ENCODE measurements at places on chromosomes 6 and 20.

DNA sequence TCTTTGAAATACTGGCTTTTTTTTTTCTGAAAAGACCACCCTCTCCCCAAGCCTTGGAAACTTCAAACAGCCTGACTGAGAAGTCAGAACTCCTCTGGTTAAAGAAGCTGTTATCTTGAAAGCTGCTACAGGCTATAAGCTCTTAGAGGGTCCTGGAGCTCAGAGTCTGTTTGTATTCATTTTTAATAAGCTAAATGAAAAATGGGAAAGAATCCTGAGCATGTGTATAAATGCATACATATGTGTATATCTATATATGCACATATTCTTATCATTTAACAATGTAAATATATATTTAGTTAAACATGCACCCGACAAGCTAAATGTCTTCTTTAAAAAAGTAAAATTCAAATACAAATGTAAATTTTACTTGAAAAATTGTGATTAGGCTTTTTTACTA lies 494.9 kb upstream of the POU3F2 start:
- DNase-seq: no peak

GRCh38 chr20:36483919-36484808 lies 57.2 kb upstream of the MYL9 start:
- DNase-seq: no peak

- no peak for DNase-seq
Measured at GRCh38 chr6:30234356-30234755, 21.1 kb upstream of the TRIM26 start.

GRCh38 chr6:91088976-91089375 lies 502.1 kb upstream of the MAP3K7 start:
- DNase-seq: no peak

GRCh38 chr20:48891235-48892048 lies 30.1 kb upstream of the ARFGEF2 start:
- DNase-seq: no peak

GRCh38 chr6:159084493-159085091 lies 39.8 kb upstream of the TAGAP start:
- DNase-seq: peak; percentile 10

All from GM04504 (cell line).